ENCODE measurements at places on chromosomes 5 and 9.

DNA sequence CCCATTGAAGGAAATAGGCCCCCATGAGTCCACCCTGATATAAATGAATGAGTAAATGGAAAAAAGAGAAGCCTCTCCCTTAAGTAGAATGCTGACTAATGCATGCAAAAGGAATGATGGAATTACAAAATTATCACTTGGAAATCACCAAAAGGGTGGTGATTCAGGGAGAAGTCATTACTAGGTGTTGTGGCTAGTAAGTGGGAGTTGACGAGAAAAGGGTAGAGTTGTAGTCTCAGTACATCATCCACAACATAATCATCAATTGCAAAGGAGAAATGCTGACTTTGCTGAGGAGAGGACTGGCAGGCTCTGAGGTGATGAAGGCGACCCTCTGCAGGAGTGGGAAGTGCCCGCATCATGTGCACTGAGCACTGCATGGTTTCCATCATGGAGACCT, 201.5 kb upstream of the S1PR3 start:
- DNase-seq = peak; percentile 91

- peak; percentile 93 for DNase-seq
These were observed 360.5 kb downstream of the BNC2 start for GRCh38 chr9:16509997-16510396.

DNA sequence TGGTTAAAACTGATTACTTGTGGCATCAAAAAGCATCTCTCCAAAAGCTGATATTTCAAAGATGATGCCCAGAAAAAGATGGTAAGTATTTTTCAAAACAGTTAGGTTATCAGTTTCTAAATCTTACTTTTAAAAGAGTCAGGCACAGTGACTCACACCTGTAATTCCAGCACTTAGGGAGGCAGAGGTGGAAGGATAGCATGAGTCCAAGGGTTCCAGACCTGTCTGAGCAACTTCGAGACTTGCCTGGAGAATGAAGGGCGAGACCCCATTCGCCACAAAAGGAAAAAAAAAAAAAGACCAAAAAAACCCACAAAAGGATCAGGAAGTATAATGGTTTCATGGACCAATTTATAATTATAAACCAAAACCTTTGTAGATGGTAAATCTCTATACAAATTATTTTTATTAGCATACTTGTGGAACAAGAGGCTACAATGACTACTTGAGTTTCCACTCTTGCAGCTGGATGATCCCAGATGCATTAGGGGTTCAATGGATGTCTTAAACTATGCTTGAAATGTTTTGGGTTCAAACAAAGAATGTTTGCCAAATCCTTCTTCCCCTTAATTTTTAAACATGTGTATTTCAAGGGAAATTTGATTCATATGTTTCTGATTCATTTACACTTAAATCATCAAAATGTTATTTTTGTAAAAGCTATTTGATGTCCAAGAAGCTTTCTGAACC, 96.1 kb downstream of the ADAMTSL1 start:
- no peak for DNase-seq

- DNase-seq = no peak
These were observed 184.0 kb downstream of the CNTLN start for GRCh38 chr9:17318821-17319320.

GRCh38 chr5:112696786-112697185, 40.9 kb upstream of the APC start:
- no peak for DNase-seq

DNA sequence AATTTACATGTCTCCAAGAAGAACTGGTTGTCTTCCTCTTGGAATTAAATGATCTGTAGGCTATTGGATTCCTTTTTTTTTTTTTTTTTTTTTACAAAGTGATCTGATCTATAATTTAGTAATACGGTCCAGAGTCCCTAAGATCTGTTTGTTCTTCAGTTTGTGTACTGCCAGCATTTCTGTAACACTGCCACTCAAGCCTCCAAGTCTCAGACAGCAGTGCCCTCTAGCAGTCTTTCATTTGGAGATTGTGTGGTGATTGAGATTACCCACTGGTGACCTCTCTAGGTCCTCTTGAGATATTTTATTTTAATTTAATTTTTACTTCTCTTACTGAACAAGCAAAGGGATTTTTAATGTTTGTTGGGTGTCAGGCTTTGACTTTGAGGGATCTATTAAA, 40.8 kb downstream of the NDFIP1 start:
- DNase-seq = no peak

DNA sequence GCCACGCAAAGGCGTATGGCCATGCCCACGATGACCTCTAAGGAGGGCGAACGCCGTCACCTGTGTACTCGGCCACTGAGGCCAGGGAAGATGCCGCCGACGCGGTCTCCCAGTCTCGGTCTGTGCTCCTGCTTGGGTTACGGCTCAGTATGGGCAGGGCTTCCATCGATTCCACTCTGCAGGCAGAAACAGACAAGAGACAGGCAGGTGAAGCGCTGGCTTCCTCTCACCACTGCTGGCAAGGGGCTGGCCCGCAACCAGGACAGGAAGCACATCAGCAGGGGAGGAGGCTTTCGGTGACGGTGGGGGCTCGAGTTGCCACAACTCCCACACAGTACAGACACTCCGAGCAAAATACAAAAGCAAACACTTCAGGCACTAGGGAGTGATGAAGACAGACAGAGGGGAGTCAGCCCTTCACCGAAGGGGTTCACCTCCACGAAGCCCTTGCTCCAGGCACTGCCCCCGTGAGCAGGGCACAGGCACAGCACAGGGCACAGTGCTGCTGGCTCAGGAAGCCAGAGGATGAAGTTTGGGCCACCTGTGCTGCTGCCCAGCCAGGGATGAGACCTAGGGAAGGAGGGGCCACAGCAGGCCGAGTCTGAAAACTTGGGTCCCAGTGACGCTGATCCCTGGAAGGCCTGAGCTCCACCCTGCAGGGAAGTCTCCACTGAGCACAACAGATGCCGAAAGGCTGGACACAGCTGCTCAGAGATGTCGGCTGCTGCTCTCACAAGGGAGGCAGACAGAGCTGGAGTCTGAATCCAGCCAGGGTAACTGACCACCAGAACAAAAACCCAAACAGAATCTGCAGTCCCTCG, 91.3 kb downstream of the CAMSAP1 start:
- no peak for DNase-seq

- DNase-seq = no peak
These were observed 137.3 kb upstream of the RANBP3L start for GRCh38 chr5:36438765-36439561.

- DNase-seq = peak; percentile 17
These were observed at the start of gene FAM81B for GRCh38 chr5:95390812-95391492. Gene FAM81B (plus strand): TSS chr5:95391366. CDS start chr5:95391390, 24 bp downstream.

DNA sequence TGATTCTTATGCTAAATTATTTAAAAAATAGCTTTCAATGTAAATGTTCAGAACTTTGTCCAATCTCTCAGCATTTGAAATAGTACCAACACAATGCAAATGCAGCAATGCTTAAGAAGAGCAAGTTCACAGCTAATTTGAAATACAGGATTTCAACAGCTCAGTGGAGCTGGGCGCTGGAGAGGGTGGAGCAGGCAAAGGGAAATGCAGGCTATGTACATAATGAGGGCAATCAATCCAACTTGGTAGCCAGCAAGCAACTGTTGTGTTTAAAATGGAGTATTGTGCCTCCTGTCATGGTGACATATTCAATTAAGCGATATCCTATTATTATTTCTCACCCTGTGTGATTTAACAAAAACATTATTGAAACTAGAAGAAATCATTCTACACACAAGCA, 568.8 kb downstream of the PSAT1 start:
- DNase-seq = no peak

- DNase-seq = no peak
These were observed 61.6 kb upstream of the C9orf72 start for GRCh38 chr9:27634879-27635278.

DNA sequence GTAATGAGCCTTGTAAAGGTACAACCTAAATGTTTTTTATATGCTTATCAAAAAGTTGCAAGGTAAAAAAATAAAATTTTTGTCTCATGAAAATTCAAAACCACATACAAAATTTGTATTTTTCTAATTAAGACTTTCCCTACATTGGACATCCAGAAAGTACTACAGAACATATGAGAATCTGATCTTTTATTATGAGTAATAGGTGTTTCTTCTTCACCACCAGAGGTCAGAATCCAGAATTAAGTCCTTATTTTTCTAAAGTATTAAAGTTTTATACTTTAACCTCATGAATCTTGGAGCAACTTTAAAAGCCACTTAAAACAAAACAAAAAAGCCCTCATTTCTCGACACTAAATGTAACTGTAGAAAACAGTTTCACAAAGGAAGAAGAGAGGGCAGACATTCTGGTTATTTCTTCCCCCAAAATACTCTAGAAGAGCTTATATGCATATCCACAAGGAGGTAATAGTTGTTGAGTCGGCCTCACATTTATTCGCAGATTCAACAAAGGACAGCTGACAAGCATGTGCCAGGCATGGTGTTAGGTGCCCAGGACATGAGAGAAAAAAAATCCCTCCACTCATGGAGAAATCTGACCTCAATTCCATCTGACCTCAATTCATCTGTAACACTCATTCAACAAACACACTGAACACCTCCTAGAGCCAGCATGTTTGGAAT, 69.3 kb downstream of the MLLT3 start:
- DNase-seq = peak; percentile 56

DNA sequence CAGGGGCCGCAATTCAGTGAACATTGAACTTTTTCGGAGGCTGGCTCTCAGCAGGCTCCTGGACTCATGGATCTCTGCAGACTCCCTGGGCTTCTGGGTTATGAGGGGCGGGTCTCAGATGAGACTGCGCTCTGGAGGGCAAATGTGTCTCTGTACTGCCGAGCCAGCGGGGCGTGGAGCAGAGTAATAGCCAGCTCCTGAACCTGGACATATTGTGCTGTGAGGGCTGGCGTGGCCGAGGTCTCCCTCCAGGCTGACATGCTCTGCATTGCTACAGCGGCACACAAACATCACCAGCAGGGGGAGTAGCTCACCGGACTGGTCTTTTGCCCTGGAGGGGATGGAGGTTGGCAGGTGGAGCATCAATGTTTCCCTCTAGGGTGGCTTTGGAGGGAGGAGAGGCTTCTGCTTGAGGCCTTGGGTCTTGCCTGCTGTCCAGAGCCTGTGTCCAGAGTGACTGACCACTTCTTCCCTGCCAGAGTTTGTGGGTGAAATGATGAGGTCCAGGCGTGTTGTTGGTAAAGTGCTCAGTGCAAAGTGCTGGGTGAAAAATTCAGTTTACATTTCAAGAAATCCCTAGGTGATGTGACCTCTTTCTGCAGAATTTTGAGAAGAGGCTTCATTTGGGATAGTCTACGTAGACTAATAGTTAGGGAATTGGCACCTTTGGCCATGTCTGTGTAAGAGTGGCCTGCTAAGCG, 10.9 kb upstream of the GADD45G start:
- DNase-seq = peak; percentile 44

GRCh38 chr5:124582561-124582840, 163.9 kb downstream of the ZNF608 start:
- DNase-seq = no peak

DNA sequence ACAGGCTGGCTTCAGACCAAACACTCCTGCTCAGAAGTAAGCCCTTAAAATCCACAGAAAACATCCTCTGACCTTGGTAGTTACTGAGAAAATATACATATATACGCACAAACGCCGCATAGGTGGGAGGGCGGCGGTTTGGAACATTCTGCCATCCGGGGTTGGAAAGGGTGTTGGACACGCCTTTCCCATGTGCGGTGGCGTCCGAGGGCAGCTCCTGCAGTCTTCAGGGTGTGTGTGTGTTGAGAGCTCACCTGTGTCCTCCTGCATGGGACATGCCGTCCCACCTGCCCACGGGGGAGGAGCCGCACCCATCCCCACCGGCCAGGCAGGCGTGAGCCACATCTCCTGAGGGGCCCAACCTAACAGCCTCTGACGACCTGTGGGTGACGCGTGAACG, 28.2 kb downstream of the SLC9A3 start:
- DNase-seq = no peak

DNA sequence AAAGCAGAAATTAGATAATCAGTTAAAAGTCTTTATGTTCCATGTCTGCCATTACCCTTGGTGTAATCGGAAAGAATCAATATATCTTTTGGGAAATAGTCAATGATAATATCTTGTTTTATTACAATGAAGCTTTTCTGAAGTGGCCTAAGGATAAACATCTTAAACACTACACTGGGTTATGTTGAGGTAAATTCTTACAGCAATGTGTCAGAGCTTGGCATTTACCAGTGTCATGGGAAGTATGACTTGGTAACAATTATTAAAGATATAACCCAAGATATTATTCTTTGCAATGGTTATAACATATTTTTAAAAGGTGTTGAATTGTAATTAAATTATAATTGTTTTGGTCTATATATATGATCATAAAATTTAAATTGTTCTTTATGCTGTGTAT, 84.7 kb downstream of the CFAP95 start:
- no peak for DNase-seq

GRCh38 chr9:129826344-129826743, 2.4 kb upstream of the TOR1A start:
- no peak for DNase-seq

GRCh38 chr9:91162311-91162710, 199.4 kb downstream of the AUH start:
- peak; percentile 49 for DNase-seq

GRCh38 chr5:56206126-56206910, 26.8 kb downstream of the ANKRD55 start:
- no peak for DNase-seq

- peak; percentile 95 for DNase-seq
These were observed 61.1 kb downstream of the GRIA1 start for GRCh38 chr5:153551537-153552079.

DNA sequence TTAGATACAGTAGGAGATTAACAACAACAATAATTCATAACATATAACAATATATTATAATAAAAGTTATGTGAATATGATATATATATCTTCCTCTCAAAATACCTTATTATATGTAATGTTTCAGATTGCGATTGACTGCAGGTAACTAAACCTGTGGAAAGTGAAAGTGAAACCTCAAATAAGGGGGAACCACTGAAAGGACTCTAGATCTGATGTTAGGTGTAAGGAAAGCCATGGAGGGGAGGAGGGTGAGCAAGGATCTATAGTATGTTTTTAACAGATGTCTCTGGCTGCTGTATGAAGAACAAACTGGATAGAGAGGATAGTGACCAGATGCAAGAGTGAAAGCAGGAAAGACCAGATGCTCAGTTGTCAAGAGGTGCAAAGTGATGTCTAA, 5.8 kb upstream of the FSTL4 start:
- DNase-seq = no peak

DNA sequence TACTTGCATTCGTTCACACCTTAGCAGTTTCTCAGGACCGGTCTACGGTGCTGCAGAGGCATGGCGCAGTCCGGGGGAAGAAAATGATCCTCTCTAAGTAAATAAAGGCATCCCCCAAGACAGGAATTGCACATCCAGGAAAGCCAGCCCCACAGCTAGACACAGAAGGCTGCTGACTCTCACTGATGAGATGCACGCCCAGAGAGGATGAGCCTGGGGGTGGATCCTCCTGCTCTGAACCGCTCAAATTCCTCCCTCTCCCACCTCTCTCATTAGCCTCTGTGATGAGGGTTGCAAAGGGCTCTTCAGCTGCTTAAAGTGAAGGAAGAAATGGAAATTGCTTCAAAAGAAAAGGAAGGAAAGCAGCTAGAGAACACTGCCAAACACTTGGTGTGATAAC, 132.4 kb downstream of the TTLL11 start:
- no peak for DNase-seq

DNA sequence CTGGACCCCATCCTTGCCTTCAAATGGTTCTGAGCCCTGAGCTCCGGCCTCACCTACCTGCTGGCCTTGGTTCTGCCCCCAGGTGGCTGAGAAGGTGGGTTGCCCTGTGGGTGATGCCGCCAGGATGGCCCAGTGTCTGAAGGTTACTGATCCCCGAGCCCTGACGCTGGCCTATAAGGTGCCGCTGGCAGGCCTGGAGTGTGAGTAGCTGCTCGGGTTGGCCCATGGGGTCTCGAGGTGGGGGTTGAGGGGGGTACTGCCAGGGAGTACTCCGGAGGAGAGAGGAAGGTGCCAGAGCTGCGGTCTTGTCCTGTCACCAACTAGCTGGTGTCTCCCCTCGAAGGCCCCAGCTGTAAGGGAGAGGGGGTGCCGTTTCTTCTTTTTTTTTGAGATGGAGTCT, 5.2 kb downstream of the CEL start:
- DNase-seq = no peak
